ENCODE measurements at places on chromosomes 12 and 14.
A peak's percentile ranks its signal among the peaks of the same experiment; 100 is the strongest.

GRCh38 chr12:30902001-30902400, 24.5 kb upstream of the TSPAN11 start:
- no peak for DNase-seq

DNA sequence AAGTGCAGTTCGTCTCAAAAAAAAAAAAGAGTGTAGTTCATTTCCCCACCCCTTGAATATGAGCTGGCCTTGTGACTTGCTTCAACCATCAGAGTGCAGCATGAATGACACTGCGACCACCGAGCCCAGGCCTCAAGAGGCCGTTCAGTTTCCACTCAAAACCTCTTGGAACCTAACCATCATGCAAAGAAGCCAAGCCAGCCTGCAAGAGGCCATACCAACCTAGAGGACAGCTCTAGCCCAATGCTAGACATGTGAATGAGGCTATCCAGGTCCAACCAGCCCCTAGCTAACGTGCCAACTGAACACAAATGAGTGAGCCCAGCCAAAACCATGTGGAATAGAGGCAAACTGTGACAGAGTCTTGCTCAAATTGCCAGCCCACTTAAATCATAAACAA, 29.7 kb downstream of the R3HDM2 start:
- peak; percentile 64 for DNase-seq

GRCh38 chr14:95597784-95598211, 62.9 kb downstream of the GLRX5 start:
- DNase-seq, result peak; percentile 24

DNA sequence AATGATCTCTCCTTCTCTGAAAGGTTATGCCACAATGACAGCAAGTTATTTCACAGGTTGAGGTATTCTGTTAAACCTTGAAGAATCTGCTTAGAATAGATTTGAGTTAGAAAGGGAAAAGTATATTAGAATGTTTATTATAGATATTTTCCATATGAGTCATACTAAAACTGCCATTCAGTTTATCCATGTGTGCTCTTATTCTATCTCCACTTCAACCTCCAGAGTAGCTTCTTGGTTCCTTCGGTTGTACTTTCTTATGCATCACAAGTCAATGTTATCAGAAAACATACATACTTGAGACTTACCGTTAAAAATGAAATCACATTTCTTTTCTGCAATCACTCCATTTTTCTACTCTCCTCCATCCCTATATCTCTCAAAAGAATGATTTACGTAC, 197.7 kb downstream of the BCAT1 start:
- no peak for DNase-seq

GRCh38 chr12:114529966-114530365, 124.0 kb upstream of the TBX5 start:
- peak; percentile 20 for DNase-seq

- DNase-seq, result no peak
Observed at GRCh38 chr14:97546491-97547230, 749.5 kb downstream of the VRK1 start.

DNA sequence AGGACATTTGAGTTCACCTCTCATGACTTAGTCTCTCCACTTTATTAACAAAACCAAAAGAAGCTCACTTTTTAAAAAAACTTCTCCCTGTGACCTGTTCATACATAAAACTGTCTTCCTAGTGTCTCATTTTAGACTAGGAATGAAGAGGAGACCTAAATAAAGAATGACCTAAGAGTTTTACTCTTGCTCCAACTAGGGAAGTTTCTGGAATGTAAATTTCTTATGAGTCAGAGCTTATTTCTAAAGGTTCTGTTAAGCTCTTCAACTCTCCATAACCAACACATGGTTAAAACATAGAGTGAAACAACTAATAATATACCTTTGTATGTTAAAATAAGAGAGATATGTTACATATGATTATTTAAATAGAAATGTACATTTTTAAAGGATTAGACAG, 369.8 kb downstream of the EMP1 start:
- DNase-seq, result no peak

- DNase-seq, result peak; percentile 14
Observed at GRCh38 chr12:101230547-101230946, 20.5 kb upstream of the SLC5A8 start.

GRCh38 chr14:22836301-22837113, at the start of gene MMP14:
TSS of gene MMP14 (plus strand) at chr14:22836585. CDS start at chr14:22836818, 233 bp downstream.
- DNase-seq, result peak; percentile 91

DNA sequence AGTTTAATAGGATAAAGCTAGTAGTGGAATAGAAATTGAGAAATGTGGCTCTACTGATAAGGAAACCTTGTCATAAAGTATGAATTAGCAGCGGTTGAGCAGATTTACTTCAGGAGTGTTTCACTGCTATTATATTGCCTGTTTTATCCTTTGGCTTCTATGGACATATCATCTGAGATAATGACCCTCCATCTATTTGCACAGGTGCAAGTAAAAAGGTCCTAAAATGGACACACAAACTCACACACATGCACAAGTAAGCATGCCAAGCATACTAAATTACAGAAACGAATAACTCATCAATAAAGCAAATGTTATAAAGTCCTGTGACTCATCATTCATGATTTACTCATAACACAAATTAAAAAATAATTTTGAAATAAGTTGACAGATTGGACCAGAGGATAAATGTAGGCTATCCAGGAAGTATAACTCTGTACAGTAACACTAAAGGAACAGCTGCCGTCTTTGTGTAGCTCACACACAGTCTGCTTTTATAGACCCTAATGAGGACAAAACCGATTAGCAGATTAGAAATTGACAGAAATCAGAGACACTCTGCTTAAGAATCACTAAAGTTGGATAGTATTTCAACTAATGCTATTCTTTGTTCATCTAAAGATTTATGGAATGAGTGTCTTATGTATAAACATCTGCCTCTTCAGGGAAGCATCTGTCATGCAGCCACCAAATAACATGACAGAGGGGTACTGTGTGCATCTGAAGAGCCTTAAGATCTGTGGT, 73.9 kb downstream of the SYT1 start:
- no peak for DNase-seq

DNA sequence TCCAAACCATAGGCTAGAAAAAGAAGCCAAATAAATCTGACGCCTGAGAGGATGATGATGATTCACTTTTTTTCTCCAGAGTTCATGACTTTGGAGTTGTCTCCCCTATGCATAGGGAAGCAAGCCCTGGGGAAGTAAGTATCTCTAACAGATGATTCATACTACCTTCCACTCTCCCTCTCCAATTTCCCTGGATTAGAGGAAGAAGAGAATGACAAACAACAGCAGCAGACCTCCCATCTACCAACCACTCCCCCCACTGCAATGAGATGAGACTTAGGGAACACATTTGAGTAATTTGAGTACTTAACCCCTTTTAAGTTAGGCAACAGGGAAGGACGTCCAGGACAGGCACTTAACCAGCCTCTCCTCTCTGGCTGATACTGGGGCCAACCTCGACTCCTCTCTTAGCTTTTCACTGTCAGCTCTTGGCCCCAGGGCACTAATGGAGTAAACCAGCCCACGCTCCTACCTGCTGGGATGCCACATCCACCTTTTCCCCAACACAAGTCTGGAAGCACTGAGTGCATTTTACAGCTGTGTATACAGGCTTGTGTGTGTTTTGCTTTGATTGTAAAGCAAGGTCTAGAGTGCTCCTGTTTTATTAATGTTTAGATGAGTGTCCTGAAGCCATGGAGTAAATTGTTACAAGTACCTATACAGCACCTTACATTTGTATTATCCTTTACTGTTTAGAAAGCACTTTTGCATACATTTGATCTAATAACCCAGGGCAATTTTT, 180.7 kb downstream of the PHLDA1 start:
- DNase-seq, result peak; percentile 65

DNA sequence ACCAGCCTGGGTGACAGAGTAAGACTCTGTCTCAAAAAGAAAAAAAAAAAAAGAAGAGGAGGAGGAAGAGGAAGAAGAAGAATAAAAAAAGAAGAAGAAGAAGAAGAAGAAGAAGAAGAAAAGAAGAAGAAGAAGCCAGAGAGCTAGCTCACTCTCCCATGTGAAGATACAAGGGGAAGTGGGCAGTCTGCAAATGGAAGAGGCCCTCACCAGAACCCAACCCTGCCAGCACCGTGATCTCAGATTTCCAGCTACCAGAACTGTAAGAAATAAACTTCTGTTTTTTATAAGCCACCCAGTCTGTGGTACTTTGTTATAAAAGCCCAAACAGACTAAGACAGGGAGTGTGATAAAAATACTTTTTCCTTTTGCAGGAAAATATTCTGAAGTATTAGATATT, 130.7 kb downstream of the ETNK1 start:
- DNase-seq, result no peak
